ENCODE measurements at places on chromosomes 5 and 9.

DNA sequence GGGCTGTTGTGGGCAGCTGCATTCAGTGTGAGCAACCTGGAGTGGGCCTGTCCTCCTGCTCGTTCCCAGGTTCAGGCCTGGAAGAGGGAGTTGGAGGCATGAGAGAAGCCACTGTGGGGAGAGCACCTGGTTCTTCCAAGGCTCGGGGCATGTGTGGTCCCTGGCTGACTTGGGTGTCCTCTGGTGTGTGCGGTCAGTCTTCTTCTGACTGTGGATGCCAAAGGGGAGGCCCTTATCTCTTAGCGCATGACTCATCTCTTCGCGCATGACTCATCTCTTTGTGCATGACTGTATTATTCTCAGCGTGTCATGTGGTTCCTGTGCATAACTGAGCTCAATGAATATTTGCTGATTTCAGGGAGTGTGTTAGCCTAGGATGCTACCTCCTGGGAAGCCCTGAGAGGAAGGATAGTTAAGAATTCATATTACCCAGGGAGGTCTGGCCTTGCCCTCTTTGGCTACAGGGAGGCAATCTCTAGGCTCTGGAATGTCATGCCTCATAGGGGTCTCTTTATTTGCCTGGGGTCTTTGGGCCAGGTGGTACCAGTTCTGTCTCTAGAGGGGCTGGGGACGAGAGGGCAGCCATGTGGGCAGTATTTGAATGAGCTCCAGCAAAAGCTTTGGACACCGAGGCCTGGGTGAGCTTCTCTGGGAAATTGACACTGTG is 188.7 kb downstream of the HSPA4 start:
- DNase-seq: peak; percentile 63

GRCh38 chr9:2087500-2088313 is 72.6 kb downstream of the SMARCA2 start:
- DNase-seq: no peak

GRCh38 chr5:140169410-140169809 is 5.6 kb upstream of the CYSTM1 start:
- no peak for DNase-seq

- DNase-seq: no peak
Measured at GRCh38 chr9:135958485-135958884, 2.7 kb downstream of the UBAC1 start.

- no peak for DNase-seq
Measured at GRCh38 chr5:35900972-35901695, 37.3 kb downstream of the CAPSL start.
